NCI-H1436 treated with DMSO at 0.1 percent for 48 hours (cell line): ENCODE measurements at places on chromosomes 1 and 21.
A peak's percentile ranks its signal among the peaks of the same experiment; 100 is the strongest.

DNA sequence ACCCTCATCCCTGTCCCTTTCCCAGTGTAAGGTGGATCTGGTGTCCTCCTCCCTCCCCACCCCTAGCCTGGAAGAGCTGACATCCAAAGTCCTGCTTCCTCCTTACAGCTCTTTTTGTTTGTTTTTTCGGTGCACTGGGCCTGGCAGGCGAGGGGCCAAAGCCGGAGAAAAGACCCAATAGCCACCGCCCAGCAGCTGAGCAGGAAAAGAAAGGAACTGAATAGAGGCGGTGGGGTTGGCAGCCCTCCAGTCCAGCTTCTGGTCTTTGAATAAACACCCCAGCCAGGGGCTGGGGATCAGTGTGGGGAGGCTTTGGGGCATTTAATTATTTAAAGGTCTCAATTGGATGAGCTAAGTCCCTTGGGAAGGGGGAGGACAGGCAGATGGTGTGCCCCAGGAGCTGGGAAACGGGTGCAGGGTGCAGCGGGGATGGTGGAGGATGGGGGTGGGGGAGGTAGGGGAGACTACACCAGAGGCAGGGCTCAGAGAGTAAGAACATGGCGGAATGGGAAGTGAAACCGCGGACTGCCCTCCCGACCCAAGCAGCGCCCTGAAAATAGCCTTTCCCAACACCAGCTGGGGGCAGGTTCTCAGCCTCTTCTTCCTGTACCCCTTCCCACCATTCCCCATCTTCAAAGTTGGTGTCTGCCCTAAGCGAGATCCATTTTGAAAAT lies 20.2 kb downstream of the BTG2 start:
- peak; percentile 73 for DNase-seq

DNA sequence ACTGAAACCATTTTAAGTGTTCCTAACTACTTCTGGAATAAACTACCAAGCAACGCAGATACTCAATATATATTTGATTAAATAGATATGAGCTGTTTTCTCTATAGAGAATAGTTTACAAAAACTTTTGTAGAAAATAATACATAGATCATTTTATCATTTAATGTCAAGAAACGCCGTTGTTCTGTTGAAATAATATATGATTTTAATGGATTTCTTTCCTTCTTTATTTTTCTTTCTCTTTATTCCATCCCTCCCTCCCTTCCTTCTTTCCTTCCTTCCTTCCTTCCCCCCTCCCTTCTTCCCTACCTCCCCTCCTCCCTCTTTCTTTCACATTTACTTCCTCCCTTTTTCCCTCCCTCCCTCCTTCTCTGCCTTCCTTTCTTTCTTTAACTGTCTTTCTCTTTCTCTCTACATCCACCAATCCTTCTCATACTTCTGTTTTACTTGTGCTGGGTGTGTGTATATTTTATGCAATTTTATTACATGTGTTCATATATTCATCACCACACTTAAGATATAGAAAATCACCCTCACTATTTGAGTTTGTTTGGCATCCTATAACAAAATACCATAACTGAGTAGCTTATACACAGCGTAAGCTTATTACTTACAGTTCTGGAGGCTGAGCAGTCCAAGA lies 230.9 kb upstream of the BRINP3 start:
- no peak for DNase-seq

- no peak for DNase-seq
Measured at GRCh38 chr1:55827350-55827749, 612.2 kb upstream of the USP24 start.

DNA sequence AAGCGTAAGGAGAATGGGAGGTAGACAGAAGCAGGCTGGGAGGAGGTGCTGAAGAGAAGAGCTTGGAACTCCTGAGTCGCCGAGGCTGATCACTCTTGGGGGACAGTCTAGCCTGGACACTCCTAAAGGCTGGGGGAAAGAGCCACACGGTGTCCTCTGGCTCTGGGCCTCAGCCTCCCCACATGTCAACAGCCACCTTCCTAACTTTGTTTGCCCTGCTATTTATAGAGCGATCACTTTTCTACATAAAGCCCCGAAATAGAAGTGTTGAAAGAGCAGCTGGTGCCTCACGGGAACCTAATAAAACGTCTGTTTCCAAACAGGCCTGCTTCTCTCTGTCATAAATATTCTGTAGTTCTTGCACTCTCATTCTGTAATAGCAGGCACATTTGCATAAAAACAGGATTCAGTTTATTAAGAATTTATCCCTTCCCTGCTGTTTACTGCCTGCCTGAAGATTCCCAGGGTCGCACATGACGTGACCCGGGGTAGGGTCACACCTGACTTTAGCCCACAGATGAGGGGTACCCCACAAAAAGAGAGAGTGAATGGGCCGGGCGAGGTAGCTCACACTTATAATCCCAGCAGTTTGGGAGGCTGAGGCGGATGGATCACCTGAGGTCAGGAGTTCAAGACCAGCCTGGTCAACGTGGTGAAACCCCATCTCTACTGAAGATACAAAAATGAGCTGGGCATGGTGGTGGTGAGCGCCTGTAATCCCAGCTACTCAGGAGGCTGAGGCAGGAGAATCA lies 212.5 kb downstream of the TOMM20 start:
- DNase-seq, result no peak

DNA sequence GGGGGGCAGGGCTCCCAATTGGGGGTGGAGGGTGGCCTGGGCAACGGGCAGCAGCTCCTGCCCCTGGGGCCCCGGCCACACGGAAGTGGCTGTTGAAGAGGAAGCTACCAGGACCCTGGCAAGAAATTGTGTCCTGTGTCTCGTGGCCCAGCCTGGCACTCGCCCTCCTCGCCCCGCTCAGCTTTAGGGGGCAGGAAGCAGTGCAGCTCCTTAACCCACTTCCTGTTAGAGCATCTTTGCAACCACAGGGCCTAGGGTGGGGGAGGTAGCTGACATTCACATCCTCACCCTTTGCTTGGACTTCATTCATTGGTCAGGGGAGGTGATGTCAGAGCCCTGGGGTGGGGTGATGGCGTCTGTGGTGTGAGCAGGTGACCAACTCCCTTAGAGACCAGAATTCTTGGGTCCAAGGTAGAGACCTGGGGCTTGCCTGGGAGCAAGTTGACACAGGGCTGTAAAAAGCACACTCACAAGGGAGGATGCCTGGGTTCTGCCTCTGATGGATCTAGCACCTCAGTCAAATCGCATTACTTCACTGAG lies at the start of gene ARHGAP30:
ARHGAP30 (minus strand) TSS at position 161 of the 540 bp plus-strand sequence. CDS start 267 bp downstream, outside the sequence.
- DNase-seq, result no peak

- DNase-seq, result no peak
Measured at GRCh38 chr1:63148825-63149645, 173.3 kb upstream of the FOXD3 start.

DNA sequence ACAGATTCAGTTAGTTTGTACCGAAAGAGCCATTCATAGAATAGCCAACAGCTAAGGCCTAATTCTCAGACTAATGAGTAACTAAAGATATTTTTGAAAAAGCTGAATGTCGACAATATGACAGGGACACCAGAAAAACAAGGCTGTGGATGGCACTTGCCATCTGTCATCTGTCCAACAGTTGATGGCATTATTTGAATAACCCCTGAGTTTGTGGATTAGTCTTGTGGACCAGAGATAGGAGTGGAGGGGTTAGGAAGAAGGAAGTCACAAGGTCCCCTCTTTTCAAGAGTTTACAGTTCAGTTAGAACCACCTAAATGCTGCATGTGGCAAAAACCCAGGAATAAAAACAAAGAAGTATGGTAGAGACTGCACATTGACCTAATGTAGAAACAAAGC lies 356.5 kb upstream of the DUSP10 start:
- DNase-seq, result no peak

DNA sequence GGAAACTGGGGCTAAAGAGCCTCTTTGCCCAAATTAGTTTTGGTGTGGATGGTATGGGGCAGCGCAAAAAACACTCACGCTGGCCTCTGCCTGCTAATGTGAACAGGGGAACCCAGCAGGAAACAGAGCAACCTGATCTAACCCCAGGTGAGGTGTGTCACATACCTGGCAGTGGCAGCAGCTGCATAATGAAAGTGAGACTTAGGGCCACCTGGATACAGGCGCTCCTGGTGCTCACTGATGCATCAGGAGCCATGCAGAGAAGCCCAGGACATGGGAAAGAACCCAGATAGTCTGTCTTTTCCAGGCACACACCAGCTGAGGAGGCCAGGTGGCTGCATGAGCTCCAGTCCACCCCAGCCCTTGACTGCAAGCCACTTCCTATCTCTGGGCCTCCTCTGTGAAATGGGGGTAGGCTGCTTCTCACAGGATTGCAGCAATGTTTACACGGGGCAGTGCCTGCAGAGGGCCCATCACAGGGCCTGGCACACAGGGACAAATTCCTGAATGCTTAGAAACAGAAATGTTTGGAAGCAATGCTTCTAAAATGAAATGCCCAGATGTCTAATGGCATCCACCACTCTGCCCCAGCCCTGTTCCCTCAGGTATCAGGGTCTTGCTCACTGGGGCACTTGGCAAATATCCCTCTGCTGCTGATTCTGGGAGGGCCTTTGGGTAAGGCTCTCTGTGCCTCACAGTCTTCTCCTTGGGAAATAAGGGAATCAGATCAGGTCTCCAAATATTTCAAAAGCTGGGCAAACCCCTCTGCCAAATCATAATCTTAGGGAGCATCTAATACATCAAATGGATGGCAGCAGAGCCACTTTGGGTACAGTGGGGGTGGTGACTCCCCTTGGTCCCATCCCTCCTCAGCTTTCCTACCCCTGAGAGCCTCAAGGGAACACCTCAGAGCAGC lies 19.9 kb downstream of the DHCR24 start:
- no peak for DNase-seq

GRCh38 chr1:159746666-159747065 lies 32.3 kb upstream of the CRP start:
- DNase-seq, result no peak

DNA sequence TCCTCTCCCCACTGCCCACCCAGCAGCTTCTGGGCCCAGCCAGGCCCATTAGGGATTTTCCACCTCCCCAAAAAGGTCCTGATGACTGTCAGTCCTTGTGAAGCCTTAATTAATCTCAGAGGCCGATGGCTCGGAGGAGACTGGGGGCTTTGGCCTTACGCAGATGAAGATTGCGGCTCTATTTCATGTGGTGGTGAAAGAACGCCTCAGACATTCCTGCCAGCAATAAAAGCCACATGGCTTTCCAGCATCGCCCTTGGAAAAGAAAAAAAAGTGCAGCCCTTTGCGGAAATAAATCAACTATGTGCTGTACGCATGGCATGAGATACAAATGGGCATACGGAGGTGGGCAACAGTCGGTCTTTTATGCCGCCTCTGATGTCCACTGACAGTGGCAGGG lies 6.6 kb upstream of the RUNX3 start:
- DNase-seq, result no peak

DNA sequence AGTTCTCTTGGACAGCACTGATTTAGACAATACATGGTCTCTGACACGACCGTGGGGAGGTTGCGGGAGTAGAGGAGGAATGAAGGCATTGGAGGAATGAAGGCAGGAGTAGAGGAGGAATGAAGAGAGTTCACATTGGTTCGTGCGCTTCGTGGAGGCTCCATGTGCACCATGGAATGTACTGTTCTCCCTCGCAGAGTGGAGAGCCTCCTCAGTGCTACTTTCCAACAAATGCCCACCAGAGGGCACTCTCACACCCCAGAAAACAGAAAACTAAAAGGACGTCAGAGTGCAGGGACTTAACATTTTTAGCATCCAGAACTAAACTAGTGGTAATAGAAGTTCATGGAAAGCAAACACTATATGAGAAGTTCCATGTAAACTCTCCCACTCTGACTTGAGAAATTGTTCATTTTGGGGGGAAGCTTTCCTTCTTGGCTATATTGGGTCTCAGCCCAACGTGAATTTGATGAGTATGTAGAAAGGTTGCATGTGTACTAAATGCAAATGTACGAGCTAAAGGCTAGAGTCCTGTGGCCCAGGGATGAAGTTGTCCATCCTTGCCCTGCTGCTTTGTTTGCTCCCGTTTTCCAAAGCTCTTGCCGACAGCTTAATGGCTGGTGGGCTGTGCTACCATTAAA lies 211.6 kb downstream of the LMX1A start:
- no peak for DNase-seq

- DNase-seq, result no peak
Measured at GRCh38 chr1:112718691-112719418, 3.7 kb upstream of the PPM1J start.

DNA sequence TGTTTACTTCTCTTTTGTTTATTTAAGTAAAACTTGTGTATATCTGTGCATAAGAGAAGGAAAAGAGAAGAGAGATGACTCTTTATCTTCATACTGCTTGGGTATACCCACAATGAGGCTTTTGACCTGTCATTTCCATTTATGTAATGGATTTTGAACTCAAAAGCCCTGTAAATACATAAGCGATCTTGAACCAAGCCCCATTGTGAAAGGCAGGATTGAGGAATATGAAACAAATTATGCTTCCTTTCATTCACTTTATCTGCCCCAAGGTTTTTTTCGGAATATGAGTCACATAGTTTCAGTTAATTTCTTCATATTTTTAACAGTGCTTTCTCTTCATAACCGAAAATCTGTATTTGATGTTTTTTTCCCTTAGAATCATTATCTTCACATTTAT lies 21.4 kb downstream of the CNST start:
- DNase-seq, result no peak

DNA sequence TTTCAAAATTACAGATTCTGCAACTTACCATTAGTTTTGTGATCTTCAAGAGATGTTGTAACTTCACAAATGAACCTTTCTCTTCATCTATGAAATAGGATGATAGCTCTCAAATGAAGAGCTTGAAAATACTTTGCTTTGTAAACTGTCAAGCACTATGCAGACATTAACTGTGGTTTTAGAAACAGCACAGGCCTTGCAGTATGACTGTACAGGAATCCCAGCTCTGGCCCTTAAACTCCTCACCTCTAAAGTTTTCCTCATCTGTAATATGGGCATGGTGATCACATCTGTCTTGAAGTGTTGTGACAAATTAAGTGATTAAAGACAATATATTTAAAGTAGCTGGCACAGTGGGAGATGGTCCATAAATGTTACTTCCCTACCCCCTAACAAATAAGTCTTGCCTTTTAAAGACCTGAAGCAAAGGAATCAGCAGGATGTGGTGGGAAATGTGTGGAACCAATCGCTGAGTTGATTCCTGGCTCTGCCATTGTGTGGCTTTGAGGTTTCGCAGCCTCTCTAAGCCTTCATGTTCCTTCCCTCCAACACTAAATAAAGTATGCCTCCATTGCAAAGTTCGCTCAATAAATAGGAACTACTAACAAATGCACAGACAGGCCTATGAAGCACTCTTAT lies 5.5 kb upstream of the PTP4A2 start:
- no peak for DNase-seq

- DNase-seq, result no peak
Measured at GRCh38 chr1:113659035-113659434, 100.3 kb downstream of the PHTF1 start.

GRCh38 chr21:26715116-26715515 lies 130.1 kb downstream of the ADAMTS1 start:
- DNase-seq, result no peak

- no peak for DNase-seq
Measured at GRCh38 chr1:100646001-100646400, 73.5 kb upstream of the VCAM1 start.
